Epithelial cell of esophagus (primary cell): ENCODE measurements at places on chromosomes 16 and 17.

- DNase-seq, result no peak
Measured at GRCh38 chr17:80679816-80680215, 135.2 kb downstream of the RPTOR start.

DNA sequence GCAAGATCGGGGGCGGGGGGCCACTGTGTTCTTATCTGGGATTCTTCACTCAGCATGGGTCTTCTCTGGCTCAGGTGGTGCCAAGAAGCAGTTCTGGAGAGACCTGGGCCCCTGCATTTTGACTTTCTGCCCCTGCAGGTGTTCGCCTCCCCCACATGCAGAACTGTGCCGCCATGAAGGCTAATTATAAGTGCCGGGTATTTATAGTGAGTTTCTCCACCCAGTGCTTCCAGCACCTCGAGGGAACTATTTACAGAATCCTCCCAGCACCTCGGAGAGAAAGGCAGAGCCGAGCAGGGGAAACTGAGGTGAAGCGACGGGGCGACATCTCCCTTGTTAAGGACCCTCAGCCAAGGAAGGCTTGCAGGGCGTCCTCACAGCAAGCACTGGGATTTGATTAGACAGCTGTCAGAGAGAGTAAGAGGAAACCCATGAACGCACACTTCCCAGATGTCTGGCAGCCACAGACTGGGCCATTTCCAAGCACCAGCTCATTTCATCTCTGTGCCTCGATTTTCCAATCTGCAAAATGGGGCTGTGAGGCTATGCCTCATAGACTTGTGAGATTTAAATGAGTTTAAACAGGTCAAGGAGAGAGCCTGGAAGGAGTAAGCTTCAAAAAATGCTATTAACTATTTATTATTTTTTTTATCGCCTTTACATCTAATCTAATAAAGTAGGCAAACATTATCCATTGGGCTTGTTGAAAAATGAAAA lies 36.4 kb upstream of the GRIN2A start:
- DNase-seq, result no peak

DNA sequence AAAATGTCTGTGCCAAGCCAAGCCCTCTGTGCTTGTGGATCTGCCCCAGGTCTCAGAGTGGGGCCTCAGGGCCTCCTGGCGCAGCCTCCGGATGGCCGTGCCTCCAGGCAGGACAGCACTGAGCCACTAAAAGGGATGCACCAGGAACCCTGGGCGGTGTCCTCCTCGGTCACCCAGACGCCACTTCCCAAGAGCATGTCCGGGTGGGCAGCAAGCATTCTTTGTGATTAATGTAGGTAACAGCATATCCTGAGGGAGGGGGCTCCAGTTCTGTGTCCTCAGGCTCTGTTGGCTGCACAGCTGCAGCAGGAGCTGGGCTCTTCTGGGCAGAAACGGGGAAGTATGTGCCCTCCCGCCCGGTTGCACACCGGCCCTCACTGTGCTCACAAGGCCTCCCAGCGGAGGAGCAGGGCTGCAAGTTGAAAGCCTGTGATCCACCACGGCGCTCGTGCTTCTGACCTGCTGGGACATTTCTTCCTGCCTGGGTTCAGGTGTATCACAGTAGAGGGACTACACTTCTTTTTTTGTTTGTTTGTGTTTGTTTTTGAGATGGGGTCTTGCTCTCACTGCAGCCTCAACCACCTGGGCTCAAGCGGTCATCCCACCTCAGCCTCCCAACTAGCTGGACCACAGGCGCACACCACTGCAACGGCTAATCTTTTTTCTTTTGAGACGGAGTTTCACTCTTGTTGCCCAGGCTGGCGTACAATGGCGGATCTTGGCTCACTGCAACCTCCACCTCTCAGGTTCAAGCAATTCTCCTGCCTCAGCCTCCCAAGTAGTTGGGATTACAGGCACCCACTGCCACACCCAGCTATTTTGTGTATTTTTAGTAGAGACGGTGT lies 37.9 kb upstream of the CHMP6 start:
- DNase-seq, result no peak

- DNase-seq, result no peak
Measured at GRCh38 chr17:79650861-79651260, 40.0 kb upstream of the RBFOX3 start.

DNA sequence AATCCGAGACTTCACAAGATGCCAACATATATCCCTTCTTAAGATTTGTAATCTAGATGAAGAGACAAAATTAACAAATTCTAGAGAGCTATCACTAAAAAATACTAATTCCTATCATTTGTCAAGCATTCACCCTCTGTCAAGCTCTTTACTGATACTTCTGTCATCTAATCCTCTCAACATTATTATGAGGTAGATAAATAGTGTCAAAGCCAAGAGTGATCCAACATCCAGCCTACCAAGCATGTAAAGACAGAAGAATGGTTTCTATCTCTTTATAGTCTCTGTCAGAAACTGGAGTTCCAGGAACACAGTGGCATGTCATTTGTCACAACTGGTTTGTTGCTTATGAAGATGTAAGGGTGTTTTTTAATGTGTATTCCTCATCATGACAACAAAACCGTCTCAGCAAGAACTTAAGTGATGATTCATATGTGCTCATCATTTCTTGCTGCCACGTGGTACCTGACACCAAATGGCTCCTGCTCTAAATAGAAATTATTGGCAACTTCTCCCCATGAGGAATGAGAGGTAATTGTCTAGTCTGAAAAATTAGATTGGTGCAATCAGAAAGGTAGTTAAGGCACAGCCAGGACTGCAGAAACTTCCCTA lies 196.8 kb downstream of the TOX3 start:
- DNase-seq, result peak; percentile 5

DNA sequence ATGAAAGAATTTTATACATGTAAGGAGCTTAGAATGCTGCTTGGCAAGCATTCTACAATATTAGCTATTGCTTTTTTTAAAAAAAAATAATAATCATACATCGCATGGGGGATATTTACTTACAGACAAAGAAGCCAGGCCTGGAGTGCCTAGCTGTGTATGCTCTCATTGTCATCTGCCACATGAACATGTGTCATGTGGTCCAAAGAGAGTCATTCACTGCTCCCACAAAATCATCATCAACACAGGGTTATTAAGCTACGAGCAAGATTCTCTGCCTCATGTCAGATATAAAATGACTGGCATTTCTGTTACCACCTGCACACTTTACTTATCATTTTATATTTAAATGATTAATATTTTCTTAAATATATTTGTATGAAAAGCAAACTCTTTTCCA lies 1.9 kb upstream of the MT1E start:
- DNase-seq, result no peak

GRCh38 chr16:78045865-78046581 lies 23.7 kb downstream of the CLEC3A start:
- peak; percentile 43 for DNase-seq

DNA sequence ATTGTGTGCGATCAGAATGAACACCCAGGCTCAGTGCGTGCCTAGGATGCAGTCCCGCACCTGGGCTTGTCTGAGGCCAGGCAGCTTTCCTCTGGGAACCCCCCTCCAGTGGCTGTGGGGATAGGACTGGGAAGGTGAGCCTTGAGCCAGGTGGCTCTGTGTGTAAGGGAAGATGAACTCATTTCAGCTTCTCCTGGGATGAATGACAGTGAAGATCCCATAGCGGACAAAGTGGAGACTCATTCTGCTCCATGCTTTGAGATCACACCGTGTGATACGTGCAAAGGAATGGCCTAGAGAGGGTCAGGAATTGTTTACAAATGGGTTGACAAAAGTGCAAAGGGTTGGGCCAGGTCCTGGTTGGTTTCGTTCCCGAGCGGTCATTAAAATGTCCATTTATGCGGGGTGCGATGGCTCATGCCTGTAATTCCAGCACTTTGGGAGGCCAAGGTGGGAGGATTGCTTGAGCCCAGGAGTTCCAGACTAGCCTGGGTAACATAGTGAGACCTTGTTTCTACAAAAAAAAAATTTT lies 15.8 kb downstream of the GPRC5C start:
- no peak for DNase-seq

DNA sequence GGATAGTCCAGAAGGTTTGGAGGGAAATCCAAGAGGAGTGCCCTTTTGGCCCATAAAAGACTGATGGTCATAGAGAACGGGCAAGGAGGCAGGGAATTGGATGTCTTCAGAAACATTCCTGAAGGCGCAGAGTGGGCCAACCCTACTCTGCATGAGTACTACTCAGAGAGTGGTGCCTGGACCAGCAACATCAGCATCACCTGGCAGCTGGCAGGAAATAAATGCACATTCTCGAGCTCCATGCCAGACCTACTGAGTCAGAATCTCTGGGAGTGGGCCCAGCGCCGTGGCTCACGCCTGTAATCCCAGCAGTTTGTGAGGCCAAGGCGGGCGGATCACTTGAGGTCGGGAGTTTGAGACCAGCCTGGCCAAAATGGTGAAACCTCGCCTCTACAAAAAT lies 27.1 kb upstream of the SLC39A11 start:
- no peak for DNase-seq

GRCh38 chr17:39404542-39405378 lies 3.3 kb upstream of the FBXL20 start:
- DNase-seq, result peak; percentile 89

DNA sequence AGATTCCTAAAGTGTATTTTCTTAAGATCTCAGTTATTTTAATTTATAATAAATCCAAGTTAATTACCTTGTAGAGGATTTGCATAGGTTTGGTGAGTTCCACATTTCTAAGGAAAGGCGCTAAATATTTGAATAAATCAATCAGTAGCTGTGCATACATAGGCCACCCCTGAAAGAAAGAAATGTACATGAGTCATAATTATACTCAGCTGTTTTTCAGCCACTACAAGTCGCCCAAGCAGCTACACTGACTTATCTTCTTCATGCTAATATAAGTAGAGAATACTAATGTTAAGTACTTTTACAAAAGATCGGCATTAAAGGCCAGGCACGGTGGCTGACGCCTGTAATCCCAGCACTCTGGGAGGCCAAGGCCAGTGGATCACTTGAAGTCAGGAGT lies 14.9 kb downstream of the SETD6 start:
- no peak for DNase-seq

GRCh38 chr16:56300891-56301850 lies 109.9 kb downstream of the GNAO1 start:
- peak; percentile 37 for DNase-seq
